ENCODE measurements at places on chromosomes 3 and 15.

- peak; percentile 41 for DNase-seq
Measured at GRCh38 chr15:75532413-75533250, 46.5 kb downstream of the PTPN9 start.

GRCh38 chr15:99212406-99212805, 37.0 kb downstream of the TTC23 start:
- no peak for DNase-seq

DNA sequence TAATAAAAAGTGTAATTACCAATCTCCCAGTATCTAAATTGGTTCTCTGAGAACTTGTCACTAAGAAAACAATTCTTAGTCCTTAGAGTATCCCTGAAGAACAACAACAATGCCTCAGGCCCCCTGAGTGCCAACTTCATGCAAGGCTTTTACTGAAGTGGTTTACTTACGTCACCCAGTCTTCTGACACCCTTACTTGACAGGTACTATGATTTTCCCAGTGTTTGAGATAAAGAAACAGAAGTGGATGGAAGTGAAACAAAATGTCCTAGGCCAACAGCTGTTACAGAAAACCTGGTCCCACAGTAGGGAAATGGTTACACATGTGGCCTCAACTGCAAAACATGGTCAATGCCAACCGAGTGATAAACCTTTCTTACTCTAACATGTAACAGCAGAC, 331.1 kb downstream of the FOXP1 start:
- DNase-seq = no peak

DNA sequence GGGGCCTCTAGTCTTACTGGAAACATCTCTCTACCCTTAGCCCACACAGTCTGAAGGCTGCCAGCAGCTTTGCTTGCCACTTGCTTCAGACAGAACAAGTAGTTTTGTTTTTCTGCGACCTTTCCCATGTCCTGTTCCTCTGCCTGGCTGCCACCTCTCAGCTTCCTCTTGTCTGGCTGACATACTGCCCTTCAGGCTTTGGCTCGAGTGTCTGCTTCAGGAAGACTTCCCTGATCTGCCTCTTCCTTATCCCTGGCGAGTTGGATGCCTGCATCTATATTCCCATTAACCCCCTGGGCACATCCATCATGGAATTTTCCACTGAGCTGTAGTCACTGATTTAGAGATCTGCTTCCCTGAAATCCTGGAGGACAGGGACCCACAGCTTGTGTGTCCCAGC, 25.1 kb upstream of the CPNE9 start:
- no peak for DNase-seq

DNA sequence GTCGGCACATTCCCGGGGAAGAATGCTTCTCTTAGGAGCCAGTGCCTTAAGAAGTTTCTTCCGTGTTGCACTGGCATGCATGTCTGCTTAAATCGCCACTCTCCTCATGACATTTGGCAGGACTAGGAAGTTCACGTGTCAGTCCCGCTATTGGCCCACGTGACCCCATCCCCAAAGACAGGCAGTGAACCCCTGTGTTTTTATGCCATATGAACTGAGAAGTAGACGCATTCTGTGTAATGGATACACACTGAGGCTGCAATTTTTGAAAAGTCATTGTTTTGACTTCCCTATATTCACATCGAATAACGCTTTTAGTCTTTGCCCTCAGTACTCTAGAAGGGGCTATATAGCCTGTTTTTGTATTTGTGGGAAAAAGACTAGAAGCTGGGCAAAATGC, 125.6 kb upstream of the TBL1XR1 start:
- DNase-seq = no peak

- DNase-seq = no peak
Measured at GRCh38 chr3:150770681-150771080, 7.7 kb upstream of the SIAH2 start.

DNA sequence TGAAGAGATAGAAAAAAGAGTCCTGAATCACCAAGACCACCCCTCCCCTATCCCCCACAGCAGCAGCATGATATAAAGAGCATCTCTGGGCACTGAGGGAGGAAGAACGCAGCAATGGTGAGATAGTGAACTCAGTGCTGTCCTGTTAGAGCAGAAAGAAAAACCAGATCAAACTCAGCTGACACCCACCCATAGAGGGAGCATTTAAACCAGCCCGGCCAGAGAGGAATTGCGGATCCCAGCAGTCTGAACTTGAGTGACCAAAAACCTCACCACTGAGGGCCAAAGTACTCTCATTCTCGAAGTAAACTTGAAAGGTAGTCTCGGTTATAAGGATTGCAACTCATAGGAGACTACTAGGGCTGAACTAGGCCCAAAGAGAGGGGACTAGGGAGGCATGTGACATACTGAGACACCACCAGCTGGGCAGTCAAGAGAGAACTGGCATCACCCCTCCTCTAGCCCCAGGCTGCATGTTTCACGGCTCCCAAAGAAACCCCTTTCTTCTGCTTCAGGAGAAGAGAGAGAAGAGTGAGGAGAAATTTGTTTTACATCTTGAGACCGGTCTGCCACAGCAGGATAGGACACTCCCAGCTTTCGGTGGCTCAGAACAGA, 39.2 kb upstream of the TGFBR2 start:
- no peak for DNase-seq

DNA sequence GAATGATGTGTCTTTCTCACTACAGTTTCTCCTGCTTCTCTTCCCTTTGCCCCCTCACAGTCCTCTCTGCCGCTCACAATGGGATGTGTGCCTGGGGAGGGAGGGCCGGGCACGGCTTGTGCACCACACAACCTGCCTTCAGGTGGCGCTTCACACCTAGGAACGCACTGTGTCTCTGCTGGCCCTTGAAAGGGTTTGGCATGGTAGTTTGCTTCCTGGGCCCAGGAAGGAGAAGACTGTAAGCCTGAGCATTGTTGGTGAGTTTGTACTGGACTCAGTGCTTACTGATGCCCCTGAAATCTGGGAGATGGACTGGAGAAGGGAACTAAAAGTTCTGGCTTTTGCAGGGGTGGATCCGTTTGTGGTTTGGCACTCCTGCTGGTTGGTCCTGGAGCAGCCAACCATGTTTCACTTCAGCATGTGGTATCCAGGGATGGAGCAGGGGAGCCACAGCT, 9.2 kb downstream of the ALPK3 start:
- DNase-seq = no peak

- DNase-seq = no peak
Measured at GRCh38 chr3:16468336-16469098, 45.0 kb downstream of the RFTN1 start.

GRCh38 chr3:172276103-172276502, 172.2 kb downstream of the GHSR start:
- DNase-seq = no peak

Data from AG09319 (cell line).